ENCODE measurements at places on chromosomes 13 and 19. TPM values are rescaled to one million over a fixed set of nuclear protein-coding genes. Genes with fewer than 3 reads are reported as not detected.

DNA sequence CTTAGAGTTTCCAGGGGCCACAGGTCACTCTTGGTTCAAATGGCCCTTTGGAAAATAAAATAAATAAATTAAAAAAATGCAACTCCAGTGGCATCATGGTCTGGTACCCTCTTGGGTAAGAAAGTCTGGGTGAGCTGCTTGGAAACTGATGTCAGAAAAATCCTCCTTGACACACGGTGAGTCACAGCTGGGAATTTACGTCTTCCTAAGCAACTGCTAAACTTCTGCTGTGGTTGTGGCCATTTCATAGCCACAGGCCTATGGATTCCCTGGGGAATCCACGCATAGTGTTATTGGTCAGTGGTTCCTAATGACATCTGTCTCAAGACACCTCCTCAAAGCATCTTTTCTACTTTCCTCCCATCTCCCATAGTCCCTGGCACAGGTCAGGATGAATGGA is 220.8 kb downstream of the COG6 start:
- peaks cover 7% of the 10 kb centered on the region for H3K4me1 ChIP-seq
- H3K4me3 ChIP-seq, result no peak overlapping the region

The MAG gene
- total RNA-seq, result 0.46 TPM

The ZNF418 gene
- total RNA-seq, result 20.8 TPM

- DNase-seq, result no peak
- H3K4me1 ChIP-seq, result peaks cover 11% of the 10 kb centered on the region
- no peak overlapping the region for H3K4me3 ChIP-seq
- no peaks in the 10 kb centered on the region for H3K36me3 ChIP-seq
- H3K27ac ChIP-seq, result no peak overlapping the region
Measured at GRCh38 chr13:46206143-46206542, 5.6 kb upstream of the LRRC63 start.

DNA sequence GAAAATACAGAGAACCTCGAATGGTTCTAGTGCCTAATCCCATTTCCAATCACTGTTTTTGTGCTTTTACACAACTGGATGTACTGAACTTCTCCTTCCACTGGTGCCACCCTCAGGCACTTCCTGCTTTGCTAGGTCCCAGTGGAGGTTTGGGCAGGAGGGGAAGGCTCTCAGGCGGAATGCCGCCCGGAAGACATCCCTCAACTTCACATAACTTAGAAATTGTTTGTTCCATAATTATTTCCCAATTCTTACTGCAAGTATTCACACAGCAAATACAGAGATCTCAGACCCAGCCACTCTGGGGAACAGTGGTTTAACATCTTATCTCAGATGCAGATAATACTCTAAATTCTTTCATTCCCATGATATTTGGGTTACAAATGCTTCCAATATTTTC is 195.7 kb upstream of the IPO5 start:
- H3K27me3 ChIP-seq, result no peaks in the 10 kb centered on the region
- peaks cover 6% of the 10 kb centered on the region for H3K4me1 ChIP-seq
- DNase-seq, result no peak
- H3K36me3 ChIP-seq, result no peaks in the 10 kb centered on the region

DNA sequence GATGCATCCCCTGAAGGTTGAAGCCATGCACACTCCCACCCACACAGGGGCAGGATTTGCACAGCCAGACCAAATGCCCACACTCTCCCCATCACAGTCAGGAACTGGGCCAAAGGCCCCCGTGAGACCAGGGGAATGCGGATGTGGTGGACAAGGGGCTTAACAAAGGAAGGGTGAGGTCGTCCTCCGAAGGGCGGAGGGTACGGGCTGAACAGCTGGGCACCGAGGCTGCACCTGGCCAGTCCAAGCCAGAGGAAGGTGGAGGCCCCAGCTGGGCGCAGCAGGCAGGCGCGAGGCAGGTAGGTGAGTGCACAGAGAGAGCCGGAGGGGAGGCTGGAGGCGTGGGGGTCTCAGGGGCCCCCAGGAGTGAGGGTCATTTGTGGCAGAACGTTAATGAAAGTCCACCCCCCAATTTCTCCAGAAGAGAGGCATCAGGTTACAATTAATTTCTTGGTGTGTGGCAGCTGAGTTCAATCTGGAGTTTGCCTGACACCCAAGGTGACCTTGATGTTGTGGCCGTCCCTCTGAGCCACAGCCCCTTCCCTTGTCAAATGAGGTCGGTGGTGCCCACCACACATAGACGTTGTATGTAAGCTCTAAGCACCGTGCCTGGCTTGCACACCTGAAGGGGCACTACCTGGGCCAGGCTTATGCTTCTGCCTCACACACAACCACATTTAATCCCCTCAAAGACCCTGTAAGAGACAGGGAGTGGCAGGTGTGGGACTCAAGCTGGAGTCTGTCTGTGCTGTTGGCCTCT is 2.9 kb downstream of the KLK15 start:
- H3K27me3 ChIP-seq, result peaks cover 55% of the 10 kb centered on the region
- no peak overlapping the region for H3K27ac ChIP-seq
- no peaks in the 10 kb centered on the region for H3K36me3 ChIP-seq
- no peak for DNase-seq
- H3K4me3 ChIP-seq, result no peak overlapping the region

The OR7C1 gene
- total RNA-seq, result not detected

The ITGBL1 gene
- total RNA-seq, result 0.09 TPM

DNA sequence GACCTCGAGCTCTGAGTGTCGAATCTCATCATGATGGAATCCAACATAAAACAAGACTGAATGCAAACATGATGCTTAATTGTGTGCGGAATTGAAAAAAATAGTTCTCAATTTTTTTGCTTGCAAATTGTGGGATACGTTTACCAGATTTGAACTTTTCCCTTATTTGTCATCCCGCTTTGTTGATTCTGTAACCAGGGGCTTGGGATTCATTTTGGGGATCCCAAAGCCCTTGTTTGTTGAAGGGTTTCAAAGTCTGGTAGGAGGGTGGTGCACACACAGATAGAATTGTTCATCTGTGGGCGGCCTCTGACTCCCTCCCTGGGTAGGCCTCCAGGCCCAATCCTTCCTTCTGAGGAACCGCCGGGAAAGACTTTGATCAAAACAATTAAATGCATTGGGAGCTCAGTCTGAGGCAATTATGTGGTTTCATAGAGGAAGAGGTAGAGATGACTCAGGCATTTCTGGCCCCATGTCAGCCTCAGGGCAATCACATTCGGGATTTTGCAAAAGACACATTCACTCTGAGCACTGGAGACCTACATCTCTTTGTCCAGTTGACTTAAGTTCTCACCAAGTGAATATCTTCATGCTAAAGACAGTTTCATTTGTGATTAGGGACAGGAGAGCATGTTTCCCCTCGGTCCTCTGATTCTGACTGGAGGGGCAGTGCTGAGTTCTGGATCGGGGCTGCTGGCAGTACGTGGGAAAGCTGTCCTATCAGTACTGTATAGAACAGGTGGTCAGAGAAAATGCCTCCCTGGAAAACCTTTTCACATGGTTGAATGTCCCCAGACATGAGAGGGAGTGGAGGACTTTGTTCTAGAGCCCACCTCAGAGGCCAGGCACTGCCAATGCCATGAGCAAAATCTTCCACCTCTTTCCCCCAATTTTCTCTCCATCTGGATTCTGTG is 27.8 kb upstream of the IGFL4 start:
- H3K27ac ChIP-seq, result no peak overlapping the region
- H3K4me3 ChIP-seq, result no peak overlapping the region
- H3K27me3 ChIP-seq, result peaks cover 72% of the 10 kb centered on the region
- no peaks in the 10 kb centered on the region for H3K36me3 ChIP-seq
- no peaks in the 10 kb centered on the region for H3K4me1 ChIP-seq
- no peak for DNase-seq

GRCh38 chr13:103236213-103236612 is 170.0 kb upstream of the SLC10A2 start:
- H3K27ac ChIP-seq, result no peak overlapping the region
- H3K27me3 ChIP-seq, result no peaks in the 10 kb centered on the region
- no peaks in the 10 kb centered on the region for H3K4me1 ChIP-seq
- peaks cover 29% of the 10 kb centered on the region for H3K36me3 ChIP-seq
- H3K4me3 ChIP-seq, result no peak overlapping the region

GRCh38 chr13:80727321-80727975 is 386.5 kb upstream of the SPRY2 start:
- H3K36me3 ChIP-seq, result peaks cover 6% of the 10 kb centered on the region
- no peak overlapping the region for H3K4me3 ChIP-seq
- H3K4me1 ChIP-seq, result no peaks in the 10 kb centered on the region
- H3K27ac ChIP-seq, result no peak overlapping the region
- DNase-seq, result no peak

The NCR1 gene
- 4.3 TPM for total RNA-seq

DNA sequence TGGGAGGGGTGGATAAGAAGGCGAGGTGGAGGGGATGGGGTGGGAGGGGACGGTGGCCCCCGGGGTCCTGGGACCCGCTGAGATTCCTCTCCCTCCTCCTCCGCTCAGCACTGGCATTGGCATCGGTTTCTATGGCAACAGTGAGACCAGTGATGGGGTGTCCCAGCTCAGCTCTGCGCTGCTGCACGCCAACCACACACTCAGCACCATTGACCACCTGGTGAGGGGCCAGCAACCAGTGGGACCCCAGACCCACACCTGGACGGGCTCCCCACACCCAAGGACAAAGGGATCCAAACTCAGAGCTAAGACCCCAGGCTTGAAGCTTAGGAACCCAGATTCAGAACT is 5.9 kb downstream of the TTYH1 start:
- peak overlapping the region; percentile 62 for H3K27ac ChIP-seq
- H3K4me3 ChIP-seq, result peak overlapping the region; percentile 59
- H3K4me1 ChIP-seq, result peaks cover 42% of the 10 kb centered on the region
- DNase-seq, result no peak
- H3K36me3 ChIP-seq, result peaks cover 16% of the 10 kb centered on the region

DNA sequence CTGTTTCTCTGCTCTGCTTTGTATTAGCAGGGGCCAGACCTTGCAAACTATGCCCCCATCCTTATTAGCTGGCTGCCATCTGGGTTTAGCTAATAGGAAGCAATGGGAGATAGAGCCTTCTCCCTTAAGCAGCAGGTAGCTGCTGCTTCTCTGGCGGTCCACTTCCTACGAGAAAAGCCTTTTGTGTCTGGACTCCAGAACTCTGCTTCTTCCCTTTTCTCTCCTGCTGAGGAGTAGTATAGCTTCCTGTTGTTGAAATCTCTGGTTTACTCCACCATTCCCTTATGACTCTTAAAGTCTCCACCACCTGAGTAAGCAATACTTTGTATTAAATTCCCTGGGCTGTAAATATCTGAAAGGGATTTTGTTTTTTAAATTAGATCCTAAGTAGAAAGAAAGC is 147.1 kb downstream of the DNAJC15 start:
- H3K36me3 ChIP-seq, result peaks cover 12% of the 10 kb centered on the region
- H3K4me3 ChIP-seq, result no peak overlapping the region
- H3K27me3 ChIP-seq, result no peaks in the 10 kb centered on the region
- H3K4me1 ChIP-seq, result peaks cover 9% of the 10 kb centered on the region

DNA sequence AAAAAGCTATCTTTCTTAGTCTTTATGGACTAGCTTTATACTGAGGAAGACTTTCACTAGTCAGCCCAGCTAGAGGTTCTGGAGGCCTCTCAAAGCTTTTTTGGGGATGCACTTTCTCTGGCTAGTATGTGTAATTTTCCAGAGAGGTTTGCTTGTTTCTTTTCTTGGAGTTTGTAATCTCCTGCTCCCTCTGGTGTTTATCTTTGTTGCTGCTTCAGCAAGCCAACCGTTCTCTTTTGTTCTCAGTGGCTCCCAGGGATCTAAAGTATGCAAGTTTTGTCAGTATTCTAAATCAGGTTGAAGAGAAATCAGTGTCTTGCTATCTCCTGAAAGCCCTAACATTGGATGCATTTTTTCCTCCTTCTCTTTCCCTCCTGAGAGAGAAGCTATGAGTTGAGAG is 121.1 kb upstream of the MYO16 start:
- no peak for DNase-seq
- H3K36me3 ChIP-seq, result no peaks in the 10 kb centered on the region
- peaks cover 10% of the 10 kb centered on the region for H3K4me1 ChIP-seq
- no peaks in the 10 kb centered on the region for H3K27me3 ChIP-seq
- no peak overlapping the region for H3K4me3 ChIP-seq

DNA sequence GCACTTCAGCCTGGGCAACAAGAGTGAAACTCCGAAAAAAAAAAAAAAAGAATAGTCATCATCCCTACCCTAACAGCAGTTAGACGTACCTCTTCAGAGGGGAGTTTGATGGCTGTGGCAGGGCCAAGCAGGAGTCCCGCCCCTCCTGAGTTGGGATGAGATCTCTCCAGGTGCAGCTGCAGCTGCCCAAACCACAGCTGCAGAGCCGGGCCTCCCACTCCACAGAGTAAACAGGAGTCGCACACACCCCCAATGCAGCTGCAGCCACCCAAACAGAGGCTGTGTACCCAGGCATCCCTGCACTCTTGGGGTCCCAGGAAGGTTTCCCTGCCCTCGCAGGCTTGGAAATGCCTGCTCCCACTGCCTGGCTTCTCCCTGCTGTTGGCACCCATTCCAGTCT is 17.4 kb upstream of the MLLT1 start:
- peaks cover 28% of the 10 kb centered on the region for H3K36me3 ChIP-seq
- no peak overlapping the region for H3K27ac ChIP-seq
- H3K4me1 ChIP-seq, result no peaks in the 10 kb centered on the region
- H3K27me3 ChIP-seq, result peaks cover 21% of the 10 kb centered on the region

GRCh38 chr13:23626700-23627099 is 56.5 kb downstream of the TNFRSF19 start:
- no peak overlapping the region for H3K4me3 ChIP-seq
- H3K27me3 ChIP-seq, result no peaks in the 10 kb centered on the region
- no peaks in the 10 kb centered on the region for H3K36me3 ChIP-seq
- no peak for DNase-seq

- peaks cover 50% of the 10 kb centered on the region for H3K4me1 ChIP-seq
- H3K4me3 ChIP-seq, result no peak overlapping the region
- H3K27ac ChIP-seq, result no peak overlapping the region
- H3K27me3 ChIP-seq, result no peaks in the 10 kb centered on the region
- H3K36me3 ChIP-seq, result peaks cover 5% of the 10 kb centered on the region
Measured at GRCh38 chr13:61905054-61905453, 489.4 kb upstream of the PCDH20 start.

- H3K36me3 ChIP-seq, result no peaks in the 10 kb centered on the region
- DNase-seq, result no peak
- H3K4me3 ChIP-seq, result peak overlapping the region; percentile 37
- H3K27me3 ChIP-seq, result no peaks in the 10 kb centered on the region
- H3K27ac ChIP-seq, result no peak overlapping the region
Measured at GRCh38 chr19:45765702-45766295, 3.3 kb downstream of the SIX5 start.

- H3K36me3 ChIP-seq, result no peaks in the 10 kb centered on the region
- H3K4me3 ChIP-seq, result no peak overlapping the region
- no peak for DNase-seq
- H3K27me3 ChIP-seq, result peaks cover 5% of the 10 kb centered on the region
Measured at GRCh38 chr13:65499256-65499655, 1730.9 kb downstream of the PCDH9 start.

DNA sequence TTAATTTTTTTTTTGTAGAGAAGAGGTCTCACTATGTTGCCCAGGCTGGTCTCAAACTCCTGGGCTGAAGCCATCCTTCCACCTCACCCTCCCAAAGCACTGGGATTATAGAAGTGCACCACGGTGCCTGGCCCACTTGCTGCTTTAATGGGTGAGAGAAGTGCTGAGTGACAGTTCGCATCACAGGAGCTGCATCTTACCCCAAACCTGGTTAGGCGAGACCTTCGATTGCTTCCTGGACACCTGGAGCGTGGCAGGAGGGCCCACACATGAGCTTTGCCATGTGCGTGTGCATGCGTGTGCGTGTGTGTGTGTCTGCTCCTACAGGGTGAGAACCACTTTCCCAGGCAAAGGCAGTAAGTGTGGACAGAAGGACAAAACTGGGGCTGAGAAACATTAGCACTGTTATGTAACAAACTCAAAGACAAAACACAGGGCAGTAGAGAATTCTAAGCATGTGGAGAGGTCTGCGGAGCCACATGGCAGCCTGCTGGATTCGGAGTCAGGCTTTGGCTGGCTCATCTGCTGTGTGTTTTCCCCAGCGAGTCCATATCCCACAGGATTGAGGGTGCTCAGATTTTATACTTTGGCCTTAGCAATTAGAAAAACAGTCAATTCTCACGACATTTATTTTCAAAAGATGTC is 11.7 kb upstream of the MTIF3 start:
- no peak overlapping the region for H3K27ac ChIP-seq
- no peak for DNase-seq
- no peaks in the 10 kb centered on the region for H3K27me3 ChIP-seq
- H3K4me3 ChIP-seq, result no peak overlapping the region
- no peaks in the 10 kb centered on the region for H3K36me3 ChIP-seq
